ENCODE measurements at places on chromosomes 3 and 15.

GRCh38 chr3:16770021-16770420, 114.7 kb upstream of the PLCL2 start:
- DNase-seq, result no peak

DNA sequence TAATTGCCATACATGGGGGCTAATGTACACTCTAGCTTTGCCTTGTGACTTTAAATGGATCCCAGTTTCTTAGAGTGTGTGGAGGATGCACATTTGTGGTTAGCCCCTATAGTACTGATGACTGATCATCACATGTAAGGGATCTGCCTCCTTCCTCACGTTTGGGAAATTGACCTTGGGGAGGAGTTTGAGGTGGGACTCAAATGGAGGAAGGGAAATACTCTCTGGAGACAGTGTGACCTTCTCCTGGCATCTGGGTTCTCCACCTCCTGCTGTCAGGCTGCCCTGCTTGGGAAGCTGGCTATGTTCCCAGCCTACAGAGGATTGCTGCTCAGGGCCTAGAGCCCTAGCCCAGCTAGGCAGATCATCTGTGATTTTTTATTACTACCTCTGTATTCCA, 48.7 kb downstream of the PPM1L start:
- no peak for DNase-seq

DNA sequence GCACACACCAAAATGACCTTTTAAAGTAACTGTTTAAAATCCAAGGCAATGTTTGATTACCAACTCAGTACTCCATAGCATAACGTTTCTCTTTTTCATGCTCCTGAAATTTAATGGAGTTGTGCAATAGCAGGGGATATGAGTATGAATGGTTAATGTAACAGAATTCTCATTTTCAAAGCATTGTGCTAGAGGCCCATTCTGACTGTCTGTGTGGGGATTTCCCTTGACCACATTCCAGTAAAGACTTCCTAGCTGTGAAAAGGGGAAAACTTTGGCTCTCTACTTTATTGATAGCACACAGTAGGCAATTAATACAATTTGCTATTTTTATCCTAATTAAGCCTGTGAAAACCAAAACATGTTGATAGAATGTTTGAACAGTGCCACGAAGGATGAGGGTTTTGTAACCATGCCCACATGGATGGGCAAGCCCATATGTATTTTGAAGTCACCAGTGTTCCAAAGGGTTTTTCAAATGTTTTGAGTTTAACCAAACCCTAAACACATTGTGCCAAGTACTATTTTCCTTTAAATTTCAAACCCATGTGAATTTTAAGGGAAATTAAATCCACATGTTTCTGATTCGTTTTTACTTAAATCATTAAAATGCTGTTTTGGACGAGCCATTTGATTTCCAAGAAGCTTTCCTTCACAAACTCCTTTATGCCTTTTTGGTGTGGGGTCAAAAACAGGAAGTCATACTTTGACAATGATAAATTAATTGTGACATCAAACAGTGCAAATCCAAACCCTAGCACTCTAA, 261.2 kb downstream of the SHOX2 start:
- no peak for DNase-seq

- DNase-seq, result no peak
These were observed 85.6 kb downstream of the IGF2BP2 start for GRCh38 chr3:185739264-185739701.

- DNase-seq, result no peak
These were observed 191.9 kb upstream of the TSC22D2 start for GRCh38 chr3:150216041-150216811.

DNA sequence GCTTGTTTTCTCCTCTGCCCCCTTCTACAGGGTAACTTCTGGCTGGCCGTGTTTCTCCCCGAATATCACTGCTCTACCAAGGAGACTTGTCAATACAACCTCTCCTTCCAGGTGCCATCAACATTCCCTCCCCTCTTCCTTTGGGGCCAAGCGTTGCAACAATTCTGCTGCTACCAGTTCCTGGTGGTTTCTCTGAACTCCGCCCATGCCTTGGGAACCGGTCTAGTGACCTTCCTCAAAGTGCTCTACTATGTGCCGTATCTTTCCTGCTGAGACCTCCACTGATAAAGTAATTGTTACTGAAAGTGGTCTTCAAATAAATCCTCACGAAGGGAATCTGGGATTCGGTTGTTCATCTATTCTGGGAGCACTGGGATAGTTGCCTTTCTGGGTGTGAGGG, 26.2 kb downstream of the PCSK6 start:
- DNase-seq, result no peak

- no peak for DNase-seq
These were observed 20.4 kb downstream of the ARPP21 start for GRCh38 chr3:35659768-35660167.

- DNase-seq, result no peak
These were observed 16.4 kb downstream of the CHST13 start for GRCh38 chr3:126540342-126540849.

- no peak for DNase-seq
These were observed 5.8 kb downstream of the RBMS3 start for GRCh38 chr3:29286478-29287240.

GRCh38 chr3:87313641-87314040, 37.3 kb upstream of the POU1F1 start:
- DNase-seq, result no peak

GRCh38 chr3:18369551-18370185, 55.5 kb downstream of the SATB1 start:
- no peak for DNase-seq

GRCh38 chr3:134752761-134753461, 42.1 kb upstream of the EPHB1 start:
- DNase-seq, result no peak

GRCh38 chr15:80999623-81000036, 1.1 kb upstream of the TLNRD1 start:
- DNase-seq, result peak; percentile 73

DNA sequence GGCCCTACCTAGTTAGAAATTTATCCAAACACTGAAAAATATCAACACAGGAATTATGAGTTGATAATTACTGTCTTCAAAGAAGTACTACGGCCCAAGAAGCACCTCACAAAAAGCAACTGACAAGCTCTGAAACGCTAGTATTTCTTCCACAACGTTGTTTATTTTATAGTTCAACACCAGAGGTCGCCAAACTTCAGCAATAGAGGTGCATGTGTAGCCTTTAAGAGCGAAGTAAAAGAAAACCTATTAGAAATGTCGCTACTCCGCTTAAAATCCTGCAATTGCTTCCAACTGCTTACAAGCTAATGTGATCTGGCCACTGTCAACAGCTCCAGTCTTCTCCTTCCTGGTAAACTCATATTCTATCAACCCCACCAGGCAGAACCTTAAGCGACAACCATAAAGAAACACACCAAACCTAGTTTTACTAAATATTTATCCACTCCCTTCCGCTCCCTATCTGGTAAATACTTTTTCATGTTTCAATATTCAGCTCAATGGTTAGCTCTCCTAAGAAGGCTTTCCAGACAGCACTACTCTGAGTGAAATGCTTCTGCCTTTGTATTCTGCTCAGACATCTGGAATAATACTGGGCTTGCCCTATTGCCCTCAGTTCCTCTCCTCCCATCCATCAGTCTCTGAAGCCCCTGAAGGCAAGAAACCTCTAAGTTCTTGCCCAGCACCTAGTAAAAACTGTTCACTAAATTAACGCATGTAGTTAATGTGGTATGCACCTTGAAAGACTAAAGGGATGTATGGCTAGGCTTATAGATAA, 110.2 kb downstream of the NR1I2 start:
- DNase-seq, result peak; percentile 70

- no peak for DNase-seq
These were observed 177.6 kb downstream of the KCNAB1 start for GRCh38 chr3:156298014-156298413.

- no peak for DNase-seq
These were observed 42.6 kb downstream of the KLHDC8B start for GRCh38 chr3:49213998-49214397.

DNA sequence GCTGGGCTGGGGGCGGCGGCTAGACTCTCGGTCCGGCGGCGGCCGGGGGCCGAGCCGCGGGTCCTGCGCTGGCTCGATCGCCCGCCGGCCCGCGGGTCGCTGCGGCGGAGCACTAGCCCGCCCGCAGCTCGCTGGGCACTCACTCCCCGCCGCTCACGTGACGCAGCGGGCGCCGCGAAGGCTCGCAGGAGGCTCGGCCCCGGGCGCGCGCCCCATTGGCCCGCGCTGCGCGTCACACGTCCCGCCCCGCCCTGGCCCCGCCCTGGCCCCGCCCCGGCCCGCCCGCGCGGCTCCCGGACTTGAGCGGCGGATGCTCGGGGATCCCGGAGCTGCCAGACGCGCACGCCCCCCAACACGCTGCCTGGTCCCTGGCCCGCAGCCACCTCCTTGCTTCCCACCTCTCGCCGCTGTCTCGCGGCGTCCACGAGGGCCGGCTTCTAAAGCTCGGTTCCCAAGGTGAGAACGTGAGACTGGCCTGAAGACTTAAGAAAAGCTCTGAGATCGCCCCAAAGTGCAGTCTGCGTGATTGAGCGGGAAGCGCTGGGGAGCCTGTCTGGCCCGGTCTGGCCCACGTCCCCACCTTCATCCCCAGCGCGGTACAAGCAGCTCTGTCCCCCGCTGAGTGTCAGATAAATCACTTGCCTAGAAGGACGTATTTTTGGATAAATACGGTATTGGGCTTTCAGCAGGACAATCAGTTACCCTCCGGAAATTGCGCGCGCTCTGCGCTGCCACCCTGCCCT, at the start of gene KLF15:
TSS of gene KLF15 (minus strand) at position 114 of the 743 bp plus-strand sequence. CDS start 4,486 bp downstream, outside the sequence.
- peak; percentile 85 for DNase-seq

GRCh38 chr3:85710490-85710889, 751.7 kb downstream of the CADM2 start:
- no peak for DNase-seq
